ENCODE measurements at places on chromosomes 13 and 19. TPM values are rescaled to one million over a fixed set of nuclear protein-coding genes. Genes with fewer than 3 reads are reported as not detected.

The ZNF563 gene
- 4.5 TPM for total RNA-seq

The FFAR3 gene
- total RNA-seq: not detected

The EBI3 gene
- not detected for total RNA-seq

The ZNF653 gene
- total RNA-seq: 7.5 TPM

The MPND gene
- 10.3 TPM for total RNA-seq

The ZNF560 gene
- not detected for total RNA-seq

The MAB21L1 gene
- not detected for total RNA-seq

The ASF1B gene
- total RNA-seq: 0.77 TPM

The ADGRE3 gene
- total RNA-seq: not detected

The MYO1F gene
- total RNA-seq: 67.4 TPM

The GAPDHS gene
- not detected for total RNA-seq

The ZNF556 gene
- not detected for total RNA-seq
